ENCODE measurements at places on chromosomes 3 and 15.
A peak's percentile ranks its signal among the peaks of the same experiment; 100 is the strongest.

- no peak for DNase-seq
Measured at GRCh38 chr3:146921693-146922092, 316.5 kb upstream of the PLSCR5 start.

GRCh38 chr3:59249698-59250361 is 200.0 kb upstream of the CFAP20DC start:
- DNase-seq, result no peak

DNA sequence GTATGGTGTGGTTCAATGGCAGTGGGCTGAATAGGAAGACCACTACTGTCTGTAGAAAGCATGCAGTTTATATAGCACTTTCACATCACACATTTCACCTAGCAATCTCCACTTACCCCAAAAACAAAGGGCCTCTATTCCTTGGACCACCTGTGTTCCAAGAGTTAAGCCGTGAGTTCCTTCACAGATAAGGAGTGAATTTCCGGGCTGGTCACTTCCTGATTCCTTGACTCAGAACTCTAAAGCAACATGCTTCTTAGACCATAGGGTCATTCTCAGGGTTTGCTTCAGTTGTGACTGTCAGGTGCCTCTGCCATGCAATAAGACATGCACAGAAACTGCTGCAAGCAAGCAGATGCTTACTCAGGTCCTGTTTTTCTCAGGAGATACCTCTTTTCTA is 588.5 kb upstream of the TGFBR2 start:
- DNase-seq, result no peak

DNA sequence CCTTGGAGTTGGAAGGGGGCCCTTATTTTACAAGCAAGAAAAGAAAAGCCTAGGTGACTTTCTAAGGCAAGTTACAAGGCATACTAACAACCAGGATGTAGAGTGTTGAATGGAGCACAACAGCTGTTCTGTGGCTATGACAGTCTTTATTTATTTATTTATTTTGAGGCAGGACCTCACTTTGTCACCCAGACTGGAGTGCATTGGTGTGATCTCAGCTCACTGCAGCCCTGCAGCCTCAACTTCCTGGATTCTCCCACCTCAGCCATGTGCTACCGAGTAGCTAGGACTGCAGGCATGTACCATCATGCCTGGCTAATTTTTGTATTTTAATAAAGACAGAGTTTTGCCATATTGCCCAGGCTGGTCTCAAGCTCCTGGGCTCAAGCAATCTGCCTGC is 973.4 kb downstream of the ROBO1 start:
- no peak for DNase-seq

DNA sequence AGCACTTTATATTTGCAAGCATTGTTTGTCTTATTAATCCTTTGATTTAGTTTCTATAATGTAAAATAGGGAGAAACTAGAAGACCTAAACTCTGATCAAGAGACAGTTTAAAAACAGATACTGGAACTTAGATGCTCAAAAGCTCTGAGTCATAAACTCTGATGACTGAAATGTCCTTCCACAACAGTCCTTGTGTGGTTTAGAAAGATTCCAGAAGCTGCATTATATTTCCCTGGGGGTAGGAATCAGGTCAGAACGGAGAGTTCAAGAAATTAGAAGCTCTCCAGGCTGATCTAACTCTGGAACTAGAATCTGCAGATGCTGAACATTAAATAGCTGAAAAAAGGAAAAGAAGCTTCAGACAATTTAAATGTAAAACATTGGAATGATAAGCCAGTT is 18.3 kb upstream of the ONECUT1 start:
- no peak for DNase-seq

DNA sequence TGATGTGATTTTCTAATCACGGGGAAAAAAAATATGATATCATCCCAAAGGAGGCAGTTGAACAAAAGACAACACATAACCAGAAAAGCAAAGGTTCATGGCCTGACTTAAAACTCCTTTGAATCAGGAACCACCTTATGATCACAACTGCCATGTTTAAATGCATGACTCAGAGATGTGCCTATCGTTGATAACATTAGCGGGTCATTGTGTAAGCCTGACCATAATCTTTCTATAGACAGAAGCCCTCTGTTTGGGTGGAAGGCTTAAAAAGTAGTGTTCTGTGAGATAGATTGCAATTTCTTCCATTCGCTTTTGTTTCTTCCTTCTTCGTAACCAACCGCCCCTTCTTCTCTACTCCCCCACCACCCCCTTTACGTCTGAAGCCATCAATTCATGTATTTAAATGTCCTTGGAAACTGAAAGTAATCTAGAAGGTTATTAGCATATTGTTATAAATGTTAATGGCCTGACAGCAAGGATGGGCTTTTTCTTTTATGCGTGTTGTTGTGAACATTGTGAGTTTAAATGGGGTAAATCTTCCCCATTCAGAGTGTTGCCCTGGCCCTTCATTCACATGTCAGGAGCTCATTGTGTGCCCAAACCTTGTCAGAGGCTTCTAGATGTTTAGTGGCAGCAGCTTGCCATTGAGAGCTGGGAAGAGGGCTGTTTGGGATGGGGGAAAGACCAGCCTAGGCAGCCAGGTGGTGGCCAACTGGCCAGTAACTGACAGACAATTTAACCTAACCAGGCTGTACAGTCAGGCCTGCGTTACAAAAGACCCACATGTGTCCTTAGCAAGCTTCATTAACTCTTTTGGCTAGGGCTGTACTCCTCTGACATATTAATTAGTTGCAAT is 64.5 kb downstream of the EPHA3 start:
- no peak for DNase-seq

- DNase-seq, result no peak
Measured at GRCh38 chr3:45631486-45631885, 36.9 kb downstream of the LIMD1 start.

DNA sequence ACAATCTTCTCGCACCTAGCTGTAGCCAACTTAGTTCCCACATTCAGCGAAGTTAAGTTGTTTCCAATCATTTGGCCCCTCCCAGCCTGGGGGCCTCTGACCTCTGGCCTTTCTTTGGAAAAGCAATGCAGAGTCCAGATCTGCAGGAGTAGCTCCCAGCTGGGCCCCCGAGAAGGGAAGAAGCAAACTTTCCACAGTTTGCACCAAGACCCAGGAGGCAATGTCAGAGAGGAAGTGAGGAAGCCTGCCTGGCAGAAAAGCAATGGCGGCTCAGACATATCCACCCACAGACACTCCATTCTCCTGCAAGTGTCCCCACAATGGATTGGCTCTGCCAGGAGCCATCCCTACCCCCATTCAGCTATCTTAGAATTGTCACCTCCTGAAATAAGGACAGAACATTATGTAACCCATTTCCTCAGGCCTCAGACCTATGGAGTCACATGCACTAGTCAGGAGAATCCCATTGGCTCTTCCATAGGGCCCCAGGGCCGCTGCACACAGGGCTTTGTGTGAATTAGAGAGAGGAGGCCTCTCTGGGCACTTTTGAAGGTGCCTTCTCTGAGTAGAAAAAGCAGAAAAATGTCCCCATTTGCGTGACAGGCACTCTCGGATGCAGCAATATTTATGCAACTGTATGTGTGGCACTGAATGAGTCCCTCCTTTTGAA is 3.0 kb upstream of the BUB1B start:
- no peak for DNase-seq

- no peak for DNase-seq
Measured at GRCh38 chr3:106577241-106577640, 708.4 kb upstream of the CBLB start.

- DNase-seq, result no peak
Measured at GRCh38 chr3:100087198-100087597, 27.1 kb downstream of the FILIP1L start.

GRCh38 chr3:13333236-13333897 is 86.8 kb downstream of the NUP210 start:
- no peak for DNase-seq

DNA sequence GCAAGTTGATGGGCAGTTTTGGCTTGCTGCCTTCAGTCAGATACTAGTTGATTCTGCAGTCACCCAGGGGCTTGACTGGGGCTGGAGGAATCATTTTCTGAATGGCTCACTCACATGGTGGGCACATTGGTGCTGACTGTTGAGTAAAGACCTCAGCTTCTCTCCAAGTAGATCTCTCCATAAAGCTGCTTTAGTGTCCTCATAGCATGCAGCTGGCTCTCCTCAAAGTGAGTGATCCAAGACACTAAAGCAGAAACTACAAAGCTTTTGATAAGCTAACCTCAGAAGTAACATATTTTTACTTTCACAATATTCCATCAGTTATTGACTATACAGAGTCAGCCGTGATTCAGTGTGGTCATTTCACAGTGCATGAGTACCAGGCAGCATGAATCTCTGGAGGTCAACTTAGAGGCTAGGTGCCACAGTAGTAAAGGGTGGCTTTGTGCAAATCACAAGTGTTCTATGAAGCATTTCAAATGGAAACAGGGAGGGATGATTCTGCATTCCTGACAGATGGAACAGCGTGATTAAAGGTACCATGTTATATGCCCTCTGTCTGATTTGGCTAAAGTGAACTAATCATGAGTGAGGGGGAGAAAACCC is 24.3 kb upstream of the ATP8B4 start:
- DNase-seq, result no peak

DNA sequence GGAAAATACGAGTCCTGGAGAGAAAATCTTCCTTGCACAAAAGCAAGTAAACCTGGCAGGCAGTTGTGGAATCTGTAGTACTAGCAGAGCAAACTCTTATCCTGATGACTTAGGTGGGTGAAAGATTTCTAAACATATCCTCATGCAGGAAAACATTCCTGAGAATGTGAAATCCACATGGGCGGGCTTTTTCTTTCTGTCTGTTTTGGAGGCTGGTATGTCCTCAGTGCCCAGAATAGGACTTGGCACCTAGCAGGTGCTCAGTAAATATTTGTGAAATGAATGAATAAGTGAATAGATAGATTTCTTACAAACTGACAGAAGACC is 53.3 kb downstream of the FAM174B start:
- DNase-seq, result no peak

- DNase-seq, result peak; percentile 51
Measured at GRCh38 chr3:102224171-102224570, 210.6 kb upstream of the ZPLD1 start.

DNA sequence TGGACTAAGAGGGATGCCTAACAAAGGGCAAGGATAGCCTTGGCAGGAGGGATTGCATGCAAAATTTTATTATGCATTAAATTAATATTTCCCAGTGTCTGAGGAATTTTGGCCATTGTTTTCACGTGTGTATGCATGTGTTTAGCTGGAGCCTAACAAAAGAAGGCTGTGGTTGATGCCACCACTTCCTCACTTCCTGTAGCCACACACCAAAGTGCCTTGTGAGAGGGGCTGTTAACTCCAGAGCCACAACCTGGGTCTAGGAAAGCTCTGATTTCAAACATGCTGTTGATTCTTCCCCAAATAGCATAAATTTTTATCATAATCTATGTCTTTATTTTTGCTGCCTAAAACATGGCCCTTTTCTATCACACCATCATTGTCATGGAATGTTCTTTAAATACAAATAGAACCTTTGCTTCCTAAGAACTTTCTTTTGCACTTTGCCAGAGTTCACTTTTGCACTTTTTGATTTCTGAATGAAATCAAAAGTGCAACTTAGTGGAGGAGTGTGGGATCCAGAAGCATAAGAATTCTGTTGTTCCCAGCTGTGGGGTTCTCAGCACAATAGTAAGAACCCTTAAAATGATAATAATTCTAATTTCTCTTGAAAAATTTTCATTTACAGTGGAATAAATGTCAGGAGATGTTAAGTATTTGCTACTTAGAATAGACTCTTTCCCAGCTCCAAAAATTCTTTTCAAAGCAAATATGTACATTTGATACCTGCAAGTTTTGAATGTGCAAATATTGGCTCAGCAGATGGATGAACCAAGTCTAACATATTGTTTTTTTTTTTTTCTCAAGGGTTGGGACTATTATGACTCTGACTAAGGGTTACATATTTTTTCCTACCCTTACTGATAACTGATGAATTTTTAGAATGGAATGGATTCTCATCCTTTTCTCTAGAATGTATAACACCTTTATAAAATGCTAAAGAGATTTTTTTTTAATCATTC is 35.6 kb upstream of the SPTSSB start:
- DNase-seq, result no peak

DNA sequence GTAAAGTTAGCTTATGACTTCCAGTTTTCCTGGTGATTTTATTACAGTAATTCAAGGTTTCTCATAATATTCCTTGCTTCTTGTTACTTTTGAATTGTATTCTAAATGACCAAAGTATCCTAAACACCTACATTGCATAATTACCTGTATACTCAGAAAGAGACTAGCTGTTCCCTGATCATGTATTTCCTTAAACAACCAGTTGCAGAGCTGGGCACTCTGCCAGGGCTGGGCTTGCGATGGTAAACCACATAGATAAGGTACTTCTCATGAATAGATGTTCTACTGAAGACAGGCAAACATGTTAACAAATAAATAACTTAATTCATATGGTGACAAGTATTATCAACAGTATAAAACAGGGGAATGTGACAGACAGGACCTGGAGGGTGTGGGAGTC is 142.3 kb upstream of the WNT5A start:
- peak; percentile 46 for DNase-seq

- no peak for DNase-seq
Measured at GRCh38 chr3:21508246-21508645, 242.8 kb downstream of the ZNF385D start.

- no peak for DNase-seq
Measured at GRCh38 chr15:60003243-60004008, 685 bp upstream of the FOXB1 start.

DNA sequence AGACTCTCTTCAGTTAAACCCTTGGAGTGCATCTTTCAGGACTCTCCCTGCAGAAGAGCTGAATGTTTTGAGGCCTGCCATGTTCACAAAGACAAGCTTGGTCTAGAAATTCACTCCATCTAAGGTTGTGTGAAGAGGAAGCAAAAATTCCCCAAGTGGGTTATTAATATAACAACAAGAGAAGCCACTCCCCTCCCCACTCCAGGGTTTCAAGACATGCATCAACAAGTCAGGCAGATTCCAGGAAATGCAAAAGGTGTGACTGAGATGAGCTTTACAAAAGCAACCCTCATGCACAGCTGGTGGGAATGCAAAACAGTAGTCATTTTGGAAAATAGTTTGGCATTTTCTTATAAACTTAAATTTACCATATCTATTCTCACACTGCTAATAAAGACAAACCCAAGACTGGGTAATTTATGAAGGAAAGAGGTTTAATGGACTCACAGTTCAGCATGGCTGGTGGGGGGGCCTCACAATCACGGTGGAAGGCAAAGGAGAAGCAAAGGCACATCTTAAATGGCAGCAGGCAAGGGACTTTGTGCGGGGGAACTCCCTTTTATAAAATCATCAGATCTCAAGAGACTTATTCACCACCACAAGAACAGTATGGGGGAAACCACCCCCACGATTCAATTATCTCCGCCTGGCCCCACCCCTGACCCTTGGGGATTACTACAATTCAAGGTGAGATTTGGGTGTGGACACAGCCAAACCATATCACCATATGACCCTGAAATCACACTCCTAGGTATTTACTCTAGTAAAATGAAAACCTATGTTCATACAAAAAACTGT is 31.3 kb downstream of the TARS3 start:
- no peak for DNase-seq

- DNase-seq, result no peak
Measured at GRCh38 chr3:178352326-178353005, 183.8 kb upstream of the KCNMB2 start.

Measured in right lobe of liver (tissue), 6 donors.